ENCODE measurements at places on chromosomes 12 and 14. TPM values are rescaled to one million over a fixed set of nuclear protein-coding genes. Genes with fewer than 3 reads are reported as not detected.

PDE3A gene
- 2.8 TPM for total RNA-seq

CIROP gene
- not detected for total RNA-seq

DBX2 gene
- total RNA-seq = not detected

RASAL1 gene
- 0.15 TPM for total RNA-seq

DEPDC4 gene
- total RNA-seq = not detected

TAS2R7 gene
- not detected for total RNA-seq

ADCY6 gene
- total RNA-seq = 0.70 TPM

IRAK3 gene
- 2.4 TPM for total RNA-seq

SLC6A13 gene
- 0.72 TPM for total RNA-seq

CCND2 gene
- total RNA-seq = 197 TPM

CLEC12A gene
- 4.6 TPM for total RNA-seq

PRPF39 gene
- total RNA-seq = 65.5 TPM

LHX5 gene
- not detected for total RNA-seq

BLOC1S1 gene
- total RNA-seq = 42.0 TPM

KLRG1 gene
- total RNA-seq = 9.9 TPM

LRFN5 gene
- total RNA-seq = not detected

CLEC14A gene
- not detected for total RNA-seq

LPAR5 gene
- total RNA-seq = 8.1 TPM

MYL6 gene
- total RNA-seq = 741 TPM

FOXN4 gene
- not detected for total RNA-seq

ACYP1 gene
- total RNA-seq = 11.3 TPM

SDSL gene
- total RNA-seq = not detected

USP15 gene
- total RNA-seq = 186 TPM

NEUROD4 gene
- total RNA-seq = not detected

AICDA gene
- not detected for total RNA-seq

KRT80 gene
- total RNA-seq = not detected

DIO2 gene
- total RNA-seq = not detected

DNAI7 gene
- 1.1 TPM for total RNA-seq

ARMH4 gene
- total RNA-seq = not detected

FZD10 gene
- total RNA-seq = not detected

CCDC177 gene
- total RNA-seq = not detected

CAMKK2 gene
- 12.5 TPM for total RNA-seq

SEL1L gene
- total RNA-seq = 44.2 TPM

CISTR gene
- total RNA-seq = not detected

PLD4 gene
- 4.0 TPM for total RNA-seq

Measured in T-helper 17 cell (primary cell).